ENCODE measurements at places on chromosomes 7 and 10.

- DNase-seq, result no peak
These were observed 29.8 kb downstream of the NRP1 start for GRCh38 chr10:33304423-33305225.

DNA sequence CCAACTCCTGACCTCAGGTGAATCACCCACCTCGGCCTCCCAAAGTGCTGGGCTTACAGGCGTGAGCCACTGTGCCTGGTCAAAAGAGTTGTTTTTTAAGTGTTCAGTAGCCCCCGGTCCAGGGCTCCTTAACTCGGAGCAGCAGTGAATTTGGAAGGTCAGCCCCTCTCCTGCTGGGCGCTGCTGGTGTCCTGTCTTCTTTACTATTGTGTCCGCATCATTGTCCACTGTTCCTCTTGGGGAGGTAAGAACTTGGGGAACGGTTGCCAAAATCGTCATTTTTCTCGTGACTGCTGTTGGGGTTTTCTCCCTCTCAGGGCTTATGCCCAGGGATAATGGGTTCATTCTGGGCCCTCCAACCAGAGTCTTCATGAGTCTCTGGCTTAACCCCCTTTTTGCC lies 46.7 kb downstream of the CAMK1D start:
- DNase-seq, result no peak

- DNase-seq, result no peak
These were observed 203.3 kb downstream of the BUB3 start for GRCh38 chr10:123357421-123357930.

DNA sequence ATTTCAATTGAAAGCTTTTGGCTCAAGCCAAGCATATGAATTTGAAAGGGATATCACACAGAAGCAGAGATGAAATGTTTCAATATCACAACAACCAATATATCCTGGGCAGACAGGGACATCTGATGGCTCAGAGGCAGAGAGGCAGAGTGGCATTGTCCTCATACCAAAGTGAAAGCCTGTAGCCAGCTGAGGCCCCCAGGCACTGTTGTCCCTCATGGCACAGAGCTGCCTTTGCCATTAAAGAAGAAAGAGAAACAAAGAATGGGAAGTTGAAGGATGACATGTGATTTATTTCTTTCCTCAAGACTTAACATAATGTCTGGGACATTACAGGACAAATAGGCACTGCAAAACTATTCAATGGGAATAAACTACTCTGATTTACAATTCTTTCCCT lies 504.3 kb upstream of the PCDH15 start:
- DNase-seq, result no peak

GRCh38 chr10:26700884-26701630 lies 3.6 kb downstream of the PDSS1 start:
- DNase-seq, result no peak

- DNase-seq, result no peak
These were observed 23.5 kb downstream of the CH25H start for GRCh38 chr10:89183571-89183970.

- no peak for DNase-seq
These were observed 49.8 kb upstream of the TNS3 start for GRCh38 chr7:47631711-47632110.

GRCh38 chr10:97718659-97719142 lies 5.2 kb downstream of the MARVELD1 start:
- no peak for DNase-seq

DNA sequence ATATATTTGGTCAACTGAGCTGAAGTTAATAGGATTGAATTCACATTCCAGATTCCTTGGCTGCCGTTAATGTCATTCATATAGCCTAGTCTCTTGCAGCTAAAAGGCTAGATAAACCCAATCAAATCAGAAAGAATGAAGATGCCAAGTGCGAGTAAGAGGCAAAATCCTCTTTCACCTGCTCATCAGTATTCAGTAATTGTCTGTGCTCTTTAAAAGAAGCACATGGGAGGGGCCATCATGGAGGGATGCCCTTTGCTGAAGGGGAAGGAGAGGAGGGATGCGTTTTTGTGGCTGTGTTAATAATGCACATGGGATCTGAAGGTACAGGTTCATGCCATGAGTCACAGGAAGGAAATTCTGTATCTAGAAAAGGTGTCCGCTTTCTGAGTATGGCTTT lies 232.2 kb downstream of the TMEM178B start:
- DNase-seq, result no peak

DNA sequence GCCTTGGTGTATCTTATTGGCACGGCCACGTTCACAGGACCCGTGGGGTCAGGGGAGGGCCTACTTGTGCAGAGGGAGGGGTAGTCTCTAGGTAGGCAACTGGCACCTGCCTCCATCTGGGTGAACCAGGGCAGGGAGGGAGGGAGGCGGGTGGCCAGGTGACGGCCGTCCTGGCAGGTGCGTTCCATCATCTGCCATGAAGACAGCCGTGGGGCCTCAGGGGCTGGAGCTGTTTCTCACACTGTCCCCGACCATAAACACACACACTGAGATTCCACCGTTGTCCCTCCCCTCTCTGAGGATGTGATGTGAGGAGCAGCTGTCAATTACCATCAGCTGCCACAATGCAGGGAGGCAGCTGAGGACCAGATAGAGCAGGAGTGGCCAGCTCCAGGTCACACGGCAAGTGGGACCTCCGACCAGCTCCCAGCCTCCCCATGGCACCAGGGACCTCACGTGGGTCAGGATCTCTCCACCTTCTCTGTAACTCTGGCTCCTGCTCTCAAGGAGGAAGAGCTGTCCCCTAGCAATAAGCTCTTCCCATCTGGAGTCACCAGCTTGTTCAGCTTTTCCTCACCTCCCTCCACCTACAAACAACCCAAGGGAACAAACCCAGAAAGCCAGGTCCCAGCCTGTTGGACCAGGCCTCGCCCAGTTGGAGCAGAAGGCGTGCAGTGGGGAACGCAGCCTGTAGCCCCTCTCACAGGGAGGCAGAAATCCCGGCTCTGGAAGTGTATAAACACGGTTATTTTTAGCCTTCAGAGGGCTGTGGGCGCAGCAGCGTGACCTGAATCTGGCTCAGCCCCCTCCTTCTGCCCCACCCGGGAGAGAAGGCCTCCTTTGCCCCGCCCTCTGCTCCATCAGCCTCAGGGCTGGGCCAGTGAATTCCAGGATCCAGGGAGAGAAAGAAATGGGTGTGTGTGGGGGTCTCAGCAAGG lies 33.1 kb downstream of the ZMIZ1 start:
- DNase-seq, result no peak

DNA sequence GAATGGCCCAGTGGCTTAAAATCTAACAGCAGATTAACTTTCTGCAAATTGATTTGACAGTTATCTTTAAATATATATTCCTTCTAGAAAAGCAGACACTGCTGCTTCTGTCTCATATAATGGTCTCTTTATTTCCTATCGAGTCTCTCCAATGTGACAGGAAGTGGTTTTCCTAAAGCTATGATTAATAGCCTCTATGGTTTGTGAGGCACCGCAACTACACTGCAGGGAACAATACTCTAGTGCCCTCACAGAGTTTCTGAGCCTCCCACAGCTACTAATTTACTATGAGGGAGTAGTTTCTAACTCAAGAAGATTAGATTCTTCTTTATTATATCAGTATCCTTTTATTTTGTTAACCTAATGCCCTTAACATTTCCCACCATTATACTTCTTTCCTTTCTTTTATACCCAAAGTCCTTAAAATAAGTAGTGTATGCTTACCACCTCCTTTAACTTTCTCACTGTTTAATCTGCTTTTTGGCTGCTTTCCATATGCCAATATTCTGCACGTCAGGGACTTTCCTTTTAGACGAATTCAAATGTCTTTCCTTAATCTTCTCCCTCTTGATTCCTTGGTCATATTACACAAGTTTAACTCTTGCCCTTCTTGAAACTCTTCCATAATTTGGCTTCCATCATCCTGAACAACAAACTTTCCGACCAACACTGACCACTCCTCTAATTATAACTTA lies 23.8 kb upstream of the AHR start:
- peak; percentile 12 for DNase-seq

GRCh38 chr10:26336979-26337378 lies 101.2 kb upstream of the APBB1IP start:
- DNase-seq, result peak; percentile 63

DNA sequence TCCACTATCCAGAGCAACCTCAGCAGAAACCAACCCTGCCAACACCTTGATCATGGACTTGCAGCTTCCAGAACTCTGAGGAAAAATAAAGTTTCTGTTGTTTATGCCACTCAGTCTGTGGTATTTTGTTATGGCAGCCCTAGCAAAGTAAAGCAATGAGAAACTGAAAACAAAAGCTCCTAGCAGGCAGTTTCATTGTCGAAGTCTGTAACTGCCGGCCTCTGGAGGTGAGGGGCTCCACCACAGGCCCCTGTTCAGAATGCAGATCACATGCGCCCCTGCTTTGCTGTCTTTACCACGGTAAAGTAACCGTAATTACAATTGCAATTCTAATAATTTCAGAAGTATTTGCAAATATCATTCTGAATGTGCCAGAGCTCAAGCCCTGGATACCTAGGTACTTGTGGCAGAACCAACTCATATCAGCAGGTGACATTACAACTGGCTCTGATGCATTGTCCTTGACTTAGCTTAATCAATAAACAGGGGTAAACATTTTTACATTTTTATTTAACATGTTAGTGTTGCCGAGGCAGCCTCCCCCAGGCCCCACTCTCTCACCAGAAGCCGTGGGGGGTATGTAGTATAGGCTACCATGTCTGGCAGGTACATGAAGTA lies 193.2 kb downstream of the ELMO1 start:
- no peak for DNase-seq

- no peak for DNase-seq
These were observed 89.0 kb downstream of the UNCX start for GRCh38 chr7:1321411-1322239.

GRCh38 chr7:45686441-45687184 lies 112.4 kb downstream of the ADCY1 start:
- no peak for DNase-seq

DNA sequence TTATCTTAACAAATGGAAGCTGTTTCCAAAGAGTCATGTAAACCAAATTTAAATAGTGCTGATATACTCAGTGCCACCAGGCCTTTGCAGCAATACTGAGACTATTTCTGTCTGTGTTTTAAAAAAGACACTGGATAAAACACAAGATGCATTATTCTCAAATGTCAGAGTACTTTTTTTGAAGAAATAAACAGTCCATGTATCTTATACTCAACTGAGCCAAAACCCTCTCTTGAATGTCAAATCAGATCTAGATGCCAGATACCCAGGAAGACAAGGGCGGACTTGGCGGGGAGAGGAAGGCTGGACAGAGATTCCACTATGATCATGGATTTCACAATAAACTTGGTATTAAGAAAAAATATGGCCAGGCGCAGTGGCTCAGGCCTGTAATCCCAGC lies 127.6 kb downstream of the COBL start:
- no peak for DNase-seq

- no peak for DNase-seq
These were observed 273.3 kb downstream of the PTEN start for GRCh38 chr10:88136712-88137111.

DNA sequence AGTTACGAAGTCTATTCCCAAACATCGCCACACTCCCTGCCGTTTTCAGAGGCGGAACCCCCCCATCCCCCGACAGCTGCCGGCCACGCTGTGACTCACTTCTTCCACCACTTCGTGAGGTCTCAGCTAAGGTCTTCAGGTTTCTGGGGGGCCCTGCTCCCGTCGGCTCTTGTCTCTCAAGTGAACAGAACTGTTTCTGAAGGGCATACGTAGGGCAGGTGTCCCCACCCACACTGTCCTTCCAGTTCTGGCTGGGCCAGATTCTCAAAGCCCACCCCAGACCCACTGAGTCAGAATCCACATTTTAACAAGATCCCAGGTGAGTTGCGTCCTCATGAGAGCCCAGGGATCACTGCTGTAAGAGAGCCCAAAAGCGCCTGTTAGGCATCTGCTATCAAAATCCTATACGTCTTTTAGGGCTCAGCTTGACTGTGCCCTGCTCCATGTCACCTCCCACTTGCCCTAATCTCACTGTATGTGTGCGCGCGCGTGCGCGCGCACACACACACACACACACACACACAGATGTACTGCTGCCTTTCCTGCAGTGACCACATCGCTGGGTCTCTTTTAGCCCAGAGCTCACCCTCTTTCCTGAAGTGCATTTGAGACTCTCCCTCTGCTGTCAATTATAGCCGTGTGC lies 78.8 kb downstream of the PROSER2 start:
- no peak for DNase-seq

GRCh38 chr7:23334482-23335056 lies 35.4 kb downstream of the MALSU1 start:
- no peak for DNase-seq

- DNase-seq, result no peak
These were observed 60.7 kb downstream of the LHPP start for GRCh38 chr10:124522131-124522932.

GRCh38 chr7:28726555-28726954 lies 231.6 kb downstream of the TRIL start:
- no peak for DNase-seq

GRCh38 chr10:121183707-121184106 lies 332.5 kb downstream of the WDR11 start:
- no peak for DNase-seq

DNA sequence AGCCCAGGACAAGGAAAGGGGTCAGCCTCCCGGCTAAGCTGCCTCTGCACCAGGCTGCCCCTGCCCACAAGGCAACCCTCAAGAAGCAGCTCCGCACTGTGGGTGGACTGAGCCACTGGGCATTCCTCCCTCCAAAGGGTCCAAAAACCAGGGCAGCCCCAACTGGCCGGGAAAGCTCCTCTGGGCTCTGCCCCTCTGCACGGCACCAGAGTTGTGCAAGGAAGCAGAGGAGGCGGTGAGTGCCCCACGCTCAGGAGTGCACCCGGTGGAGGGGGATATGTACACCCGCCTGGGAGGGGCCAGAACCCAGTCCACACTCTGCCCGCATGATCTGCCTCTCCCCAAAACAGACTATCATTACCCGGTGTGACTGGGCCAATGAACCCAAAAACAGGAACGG lies 43.8 kb downstream of the PTPRN2 start:
- no peak for DNase-seq

DNA sequence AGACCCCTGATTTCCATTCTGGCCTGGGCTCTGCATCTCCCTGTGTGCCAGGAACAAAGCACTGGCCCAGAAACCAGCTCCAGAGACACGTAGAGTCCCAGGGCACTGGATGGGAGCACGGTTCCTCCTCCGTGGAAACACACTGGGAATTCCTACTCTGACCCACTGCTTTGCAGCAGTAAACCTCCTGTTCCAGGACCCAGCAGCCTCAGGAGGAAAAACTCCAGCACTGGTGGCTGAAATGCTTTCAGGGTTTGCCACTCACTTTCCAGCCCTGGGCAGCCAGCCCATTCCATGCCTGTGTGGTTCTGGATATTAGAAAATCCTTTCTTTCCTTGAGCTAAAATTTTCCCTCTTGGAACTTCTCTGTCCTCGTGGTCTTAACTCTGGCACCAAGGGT lies 58.0 kb downstream of the FAM171A1 start:
- DNase-seq, result no peak

- DNase-seq, result no peak
These were observed 170.9 kb upstream of the CDK1 start for GRCh38 chr10:60607372-60607771.

- DNase-seq, result no peak
These were observed 75.8 kb downstream of the CALN1 start for GRCh38 chr7:72336382-72336631.
